Activated naive CD4-positive, alpha-beta T cell treated with anti-CD3 and anti-CD28 coated beads for 36 hours (primary cell): ENCODE measurements at places on chromosomes 3 and 15.

DNA sequence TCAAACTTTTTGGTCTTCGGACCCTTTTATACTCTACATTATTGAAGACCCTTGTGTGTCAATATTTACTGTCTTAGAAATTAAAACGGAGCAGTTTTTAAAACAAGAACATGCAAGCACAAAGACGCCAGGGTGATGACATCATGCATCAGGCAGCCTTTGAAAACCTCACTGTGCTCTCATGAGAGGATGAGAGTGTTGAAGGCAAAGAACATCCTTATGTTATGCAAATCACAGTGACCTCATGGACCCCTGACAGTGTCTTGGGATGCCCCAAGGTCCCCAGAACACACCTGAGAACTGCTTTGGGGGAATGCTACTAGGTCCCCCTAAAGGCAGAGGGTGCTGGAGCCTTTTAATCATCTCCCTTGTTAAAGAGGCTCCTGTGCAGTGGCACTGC lies 51.6 kb downstream of the CHDH start:
- no peak for DNase-seq

GRCh38 chr3:32340039-32340438 lies 51.6 kb upstream of the CMTM7 start:
- peak; percentile 28 for DNase-seq

DNA sequence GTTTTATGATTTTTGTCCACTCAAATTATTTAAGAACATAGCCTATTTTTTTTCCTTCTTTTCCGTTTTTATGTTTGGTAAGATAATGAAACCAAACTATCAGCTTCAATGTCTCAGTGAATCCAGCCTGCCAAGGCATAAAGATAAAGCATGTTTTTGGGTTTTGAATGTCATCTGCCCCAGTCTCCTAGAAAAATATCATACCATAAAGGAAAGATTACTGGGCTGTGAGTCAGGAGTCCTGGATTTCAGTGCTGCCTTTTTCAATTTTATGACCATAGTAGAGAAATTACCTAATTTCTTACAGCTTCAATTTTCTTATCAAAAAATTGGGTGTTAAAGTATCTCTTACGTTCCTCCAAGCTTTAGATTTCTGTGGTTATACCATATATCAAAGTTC lies 87.5 kb downstream of the GAP43 start:
- DNase-seq, result no peak

GRCh38 chr3:32395496-32395895 lies 3.8 kb downstream of the CMTM7 start:
- DNase-seq, result no peak

- DNase-seq, result no peak
These were observed 45.6 kb upstream of the PHLDB2 start for GRCh38 chr3:111813441-111813840.

DNA sequence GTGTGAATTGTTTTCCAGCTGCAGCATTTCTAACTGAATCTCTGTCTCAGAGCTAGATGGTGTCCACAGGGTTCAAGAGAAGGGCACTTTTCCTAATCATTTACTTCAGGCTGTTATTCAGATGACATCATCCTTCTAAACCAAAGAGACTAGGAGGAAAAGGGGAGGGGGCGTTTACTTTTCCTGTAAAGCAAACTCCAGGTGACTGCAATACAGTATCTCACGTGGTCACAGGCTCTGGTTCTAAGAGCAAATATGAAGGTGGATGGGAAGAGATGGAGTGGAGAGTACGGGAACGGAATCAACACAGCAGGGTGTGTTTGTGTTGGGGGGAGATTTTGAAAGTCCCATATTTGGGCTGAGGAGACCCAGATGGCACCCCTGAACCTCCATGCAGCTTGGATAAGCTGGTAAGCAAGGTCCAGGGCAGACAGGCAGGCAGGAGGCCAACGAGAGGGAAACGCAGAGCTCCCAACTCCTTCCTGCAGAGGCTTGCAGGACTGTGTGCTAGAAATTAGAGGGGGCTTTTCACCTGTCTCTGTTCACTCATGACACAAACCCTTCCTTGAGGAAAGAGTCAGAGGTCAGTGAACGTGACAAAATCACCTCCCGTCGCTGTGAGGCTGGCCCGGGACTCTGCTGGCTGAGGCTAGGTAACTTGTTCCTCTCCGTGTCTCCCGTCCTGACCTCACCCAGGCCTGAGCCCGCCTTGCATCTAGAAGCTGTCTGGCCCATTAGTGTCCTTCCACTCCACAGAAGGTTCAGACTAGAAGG lies 151.2 kb downstream of the OPA1 start:
- no peak for DNase-seq

GRCh38 chr15:59994888-59995557 lies 9.1 kb upstream of the FOXB1 start:
- DNase-seq, result no peak

DNA sequence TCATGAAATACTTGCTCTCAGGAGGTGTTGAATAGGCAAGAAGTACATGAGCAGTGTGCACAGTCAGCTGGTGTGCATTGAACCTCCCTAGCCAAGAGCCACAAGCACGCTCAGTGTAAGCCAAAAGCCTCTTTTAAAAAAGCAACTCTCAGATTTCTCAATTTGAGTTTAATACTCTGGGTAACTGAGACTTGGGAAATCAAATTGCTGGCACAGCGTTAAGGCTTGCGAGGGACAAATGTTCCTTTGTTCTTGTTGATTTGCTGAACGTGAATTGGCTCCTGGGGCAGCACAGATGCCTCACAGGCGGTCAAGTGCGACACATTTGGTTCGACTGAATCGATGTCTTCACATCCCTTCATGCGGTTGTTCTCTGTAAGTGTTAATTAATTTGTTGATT lies at the start of gene FAM240A:
FAM240A (plus strand) TSS at position 202 of the 400 bp plus-strand sequence; CDS start at position 361, 159 bp downstream.
- DNase-seq, result no peak

DNA sequence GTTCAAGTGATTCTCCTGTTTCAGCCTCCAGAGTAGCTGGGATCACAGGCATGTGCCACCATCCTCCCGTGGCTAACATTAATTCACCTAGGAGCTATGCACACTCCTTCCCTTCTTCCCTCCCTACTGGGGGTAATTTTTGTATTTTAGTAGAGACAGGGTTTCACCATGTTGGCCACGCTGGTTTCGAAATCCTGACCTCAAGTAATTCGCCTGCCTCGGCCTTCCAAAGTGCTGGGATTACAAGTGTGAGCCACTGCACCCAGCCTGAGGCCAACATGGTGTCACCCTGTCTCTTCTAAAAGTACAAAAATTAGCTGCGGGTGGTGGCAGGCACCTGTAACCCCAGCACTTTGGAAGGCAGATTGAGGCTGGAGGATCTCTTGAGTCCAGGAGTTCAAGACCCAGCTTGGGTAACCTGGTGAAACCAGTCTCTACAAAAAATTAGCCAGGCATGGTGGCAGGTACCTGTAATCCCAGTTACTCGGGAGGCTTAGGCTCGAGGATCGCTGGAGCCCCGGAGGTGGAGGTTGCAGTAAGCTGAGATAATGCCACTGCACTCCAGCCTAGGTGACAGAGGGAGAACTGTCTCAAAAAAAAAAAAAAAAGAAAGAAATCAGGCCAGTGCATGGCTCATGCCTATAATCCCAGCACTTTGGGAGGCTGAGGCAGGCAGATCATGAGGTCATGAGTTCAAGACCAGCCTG lies 6.1 kb downstream of the RNU5B-1 start:
- DNase-seq, result no peak

GRCh38 chr3:30642849-30643361 lies 36.5 kb downstream of the TGFBR2 start:
- no peak for DNase-seq

DNA sequence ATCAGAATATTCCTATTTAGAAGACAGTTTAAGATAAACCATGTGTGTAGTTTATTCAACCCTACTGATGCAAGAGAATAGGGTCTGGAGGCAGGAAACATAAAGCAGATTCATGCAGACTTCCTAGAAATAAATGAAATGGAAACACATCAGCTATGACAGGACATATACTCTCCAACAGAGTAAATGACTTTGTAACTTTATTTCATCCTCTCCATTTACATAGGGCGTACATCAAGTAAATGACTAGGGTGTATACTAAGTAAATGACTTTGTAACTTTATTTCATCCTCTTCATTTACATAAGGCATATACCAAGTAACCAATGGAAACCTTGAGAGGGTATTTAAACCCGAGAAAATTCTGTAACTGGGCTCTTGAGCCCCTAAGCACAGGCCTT lies 17.6 kb upstream of the SRPRB start:
- DNase-seq, result no peak

DNA sequence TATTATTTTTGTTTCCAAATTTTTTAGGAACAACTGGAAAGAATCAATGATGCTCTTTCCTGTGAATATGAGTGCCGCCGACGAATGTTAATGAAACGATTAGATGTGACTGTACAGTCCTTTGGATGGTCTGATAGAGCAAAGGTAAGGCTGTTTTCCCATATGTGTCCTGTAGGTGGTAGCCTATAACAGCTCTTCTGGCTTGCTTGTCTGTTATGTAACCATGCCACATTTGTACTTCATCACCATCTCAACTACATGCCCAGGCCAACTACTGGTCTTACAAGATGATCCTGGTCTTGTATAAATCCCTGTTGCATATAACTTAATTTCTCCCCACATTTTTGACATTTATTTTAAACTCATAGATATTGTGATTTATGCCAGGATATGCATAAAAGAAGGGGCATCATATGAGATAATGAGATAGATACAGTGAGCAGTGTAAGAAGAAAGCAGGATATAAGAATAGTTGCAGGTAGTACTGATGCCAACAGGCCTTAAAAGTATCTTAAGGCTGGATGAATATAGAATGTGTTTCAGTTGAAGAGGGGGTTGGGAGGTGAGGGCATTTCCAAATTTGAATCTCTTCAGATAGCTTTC lies 20.3 kb downstream of the FAM98B start:
- peak; percentile 30 for DNase-seq

- DNase-seq, result no peak
These were observed 16.7 kb upstream of the KLF15 start for GRCh38 chr3:126373682-126374601.

DNA sequence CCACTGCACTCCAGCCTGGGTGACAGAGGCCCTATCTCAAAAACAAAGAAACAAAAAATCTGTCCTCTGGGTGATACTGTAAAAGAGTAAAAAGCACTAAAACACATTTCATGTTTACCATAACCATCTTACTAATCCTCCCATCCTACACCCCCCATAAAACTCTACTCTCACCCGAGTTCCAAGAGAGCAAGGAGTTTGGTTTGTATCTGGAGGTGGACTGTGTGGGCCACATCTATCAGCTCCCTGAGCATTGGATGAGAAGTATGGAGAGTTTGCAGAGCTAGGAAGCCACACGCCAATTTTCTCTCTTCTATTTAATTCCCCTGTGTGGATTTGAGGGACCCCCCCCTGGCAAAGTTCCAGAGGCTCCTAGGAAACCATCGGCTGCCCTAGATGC lies 80.0 kb downstream of the ATP10A start:
- DNase-seq, result no peak
